Ecto neural progenitor cell (in vitro differentiated cells): ENCODE measurements at places on chromosomes 1 and 21.

DNA sequence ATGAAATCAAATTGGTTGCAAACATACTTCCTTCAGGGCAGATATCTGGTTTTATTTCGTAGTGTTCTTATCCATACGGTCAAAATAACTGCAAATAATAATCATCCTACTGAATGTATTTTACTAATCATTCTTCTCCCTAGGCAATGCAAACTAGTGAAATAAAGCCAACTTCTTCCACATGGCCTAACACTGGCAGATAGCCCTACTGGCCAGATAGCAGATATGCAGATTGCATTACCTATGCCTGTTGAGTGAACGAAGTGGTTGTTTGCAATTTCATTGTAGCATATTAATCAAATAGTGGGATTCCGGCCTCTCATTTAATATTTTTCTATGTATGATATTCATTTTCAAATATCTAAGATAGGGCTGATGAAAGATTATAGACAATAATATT lies 116.2 kb downstream of the CENPF start:
- DNase-seq: no peak

DNA sequence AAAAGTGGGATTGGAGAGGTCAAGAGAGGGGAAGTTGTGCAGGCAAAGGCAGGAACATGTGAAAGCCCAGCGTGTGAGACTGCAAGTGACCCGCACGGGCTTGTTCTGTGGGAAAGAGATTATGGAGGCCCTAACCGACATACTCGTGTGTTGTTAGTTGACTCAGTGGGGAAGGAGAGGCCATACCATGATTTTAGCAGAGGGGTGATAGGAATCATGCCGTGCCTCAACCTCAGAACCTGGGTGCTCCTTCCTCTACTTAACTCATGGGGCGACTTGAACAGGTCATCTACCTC lies 19.3 kb downstream of the PGLYRP3 start:
- DNase-seq: no peak

GRCh38 chr1:110605446-110605845 lies 712 bp downstream of the KCNA2 start:
- no peak for DNase-seq

DNA sequence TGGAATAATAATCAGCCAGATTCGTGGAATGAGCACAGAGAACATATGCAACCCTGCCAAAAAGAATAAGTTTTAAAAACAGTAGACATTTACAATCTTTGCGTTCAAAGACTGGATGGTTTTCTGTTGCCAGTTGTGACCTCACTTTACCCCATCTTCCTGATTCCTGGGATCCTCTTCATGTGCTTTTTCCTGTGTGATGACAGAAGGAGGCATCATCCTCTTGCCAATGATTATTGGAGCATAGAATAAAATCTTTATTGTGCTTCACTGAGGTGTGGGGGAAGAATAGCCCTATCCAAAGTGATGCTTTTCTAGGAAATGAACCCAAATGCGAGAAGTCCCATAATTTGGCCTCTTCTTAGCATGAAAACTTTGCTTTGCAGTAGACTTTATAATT lies 15.0 kb upstream of the BARHL2 start:
- no peak for DNase-seq

- DNase-seq: no peak
These were observed 13.3 kb downstream of the GPR157 start for GRCh38 chr1:9115351-9116205.

GRCh38 chr1:3011127-3011526 lies 10.1 kb upstream of the ACTRT2 start:
- DNase-seq: no peak

- no peak for DNase-seq
These were observed 14.5 kb downstream of the ICMT start for GRCh38 chr1:6221210-6221784.

- no peak for DNase-seq
These were observed 124.5 kb upstream of the TMEM51 start for GRCh38 chr1:15029036-15029435.

- no peak for DNase-seq
These were observed 72.9 kb upstream of the SPAG17 start for GRCh38 chr1:118257946-118258345.

GRCh38 chr1:71828431-71829012 lies 453.8 kb downstream of the NEGR1 start:
- no peak for DNase-seq

DNA sequence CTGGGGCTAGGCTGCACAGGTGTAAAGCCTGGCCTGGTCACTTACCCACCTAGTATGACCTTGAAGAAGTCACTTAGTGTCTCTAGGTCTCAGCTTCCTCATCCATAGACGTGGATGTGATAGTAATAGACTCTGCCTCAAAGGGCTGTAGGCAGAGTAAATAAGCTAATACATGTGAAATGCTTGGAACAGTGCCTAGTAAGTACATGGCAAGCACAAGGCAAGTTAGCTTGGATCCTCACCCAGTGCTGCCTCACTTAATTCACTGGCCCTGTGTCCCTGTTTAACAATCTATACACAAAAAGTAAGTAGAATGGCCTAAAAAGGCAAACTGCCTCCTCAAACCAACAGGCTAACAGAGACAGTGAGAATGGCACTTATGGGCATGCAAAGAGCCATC lies 167.8 kb downstream of the PIGK start:
- DNase-seq: no peak

DNA sequence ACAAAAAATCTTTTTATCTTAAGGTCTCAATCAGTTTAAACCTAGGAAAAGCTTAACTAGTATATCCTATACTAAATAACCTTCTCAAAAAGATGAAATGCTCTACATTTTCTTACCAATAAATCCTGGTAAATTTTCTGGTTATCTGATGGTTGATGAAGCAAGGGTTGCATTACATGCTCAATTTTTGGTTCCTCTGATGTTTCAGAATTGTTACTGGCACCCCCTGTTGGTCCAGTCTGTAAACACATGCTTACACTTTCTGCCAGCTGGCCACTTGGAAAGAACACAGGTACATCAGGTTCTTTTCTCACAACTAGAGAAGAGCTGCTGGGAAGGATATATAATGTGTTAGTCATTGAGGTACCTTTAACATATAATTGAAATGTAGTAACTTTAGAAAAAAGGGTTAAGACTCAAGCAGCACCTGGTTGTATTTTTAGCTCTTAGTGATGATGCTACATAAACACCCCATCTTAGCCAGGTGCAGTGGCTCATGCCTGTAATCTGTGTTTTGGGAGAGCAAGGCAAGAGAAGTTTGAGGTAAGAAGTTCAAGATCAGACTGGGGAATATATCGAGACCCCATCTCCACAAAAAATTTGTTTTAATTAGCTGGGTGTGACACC lies 30.9 kb upstream of the TAL1 start:
- no peak for DNase-seq
